Metanephros (tissue), 2 donors: ENCODE measurements at places on chromosomes 7 and 10. TPM values are rescaled to one million over a fixed set of nuclear protein-coding genes. Genes with fewer than 3 reads are reported as not detected.

PDE1C gene
- total RNA-seq = 8.6 TPM

TRIM4 gene
- 28.1 TPM for total RNA-seq

SEMA3E gene
- total RNA-seq = 2.6 TPM

ZNF425 gene
- total RNA-seq = 4.6 TPM

OLAH gene
- total RNA-seq = 0.23 TPM
